Left ventricle myocardium inferior (tissue), 1 donor: ENCODE measurements at places on chromosomes 3 and 15. TPM values are rescaled to one million over a fixed set of nuclear protein-coding genes. Genes with fewer than 3 reads are reported as not detected.

Gene IGF2BP2
- total RNA-seq, result 17.9 TPM

Gene CHRNA7
- 0.60 TPM for total RNA-seq

Gene TBCCD1
- 6.2 TPM for total RNA-seq

Gene GREM1
- total RNA-seq, result 0.49 TPM

Gene ECE2
- not detected for total RNA-seq

Gene C3orf49
- not detected for total RNA-seq

Gene SLC28A1
- total RNA-seq, result 0.91 TPM

Gene TNFAIP8L3
- total RNA-seq, result 6.0 TPM

Gene DNAJC17
- total RNA-seq, result 16.0 TPM

Gene GOLGA6B
- not detected for total RNA-seq

Gene GOLGA6L10
- 0.33 TPM for total RNA-seq

Gene CNOT10
- total RNA-seq, result 14.6 TPM

Gene OCA2
- total RNA-seq, result not detected

Gene CHST13
- 0.11 TPM for total RNA-seq

Gene FGF12
- 325 TPM for total RNA-seq

Gene VEPH1
- 0.16 TPM for total RNA-seq

Gene SNRPN
- total RNA-seq, result 464 TPM

Gene SH2D7
- total RNA-seq, result not detected

Gene XCR1
- not detected for total RNA-seq

Gene CORO2B
- total RNA-seq, result 5.0 TPM

Gene FEZF2
- total RNA-seq, result not detected

Gene SRGAP3
- total RNA-seq, result 10.3 TPM

Gene NKIRAS1
- total RNA-seq, result 20.8 TPM

Gene STXBP5L
- not detected for total RNA-seq

Gene RASGRF1
- total RNA-seq, result not detected

Gene ASB14
- total RNA-seq, result 23.3 TPM

Gene ARGFX
- not detected for total RNA-seq
